ENCODE measurements at places on chromosomes 12 and 14.

DNA sequence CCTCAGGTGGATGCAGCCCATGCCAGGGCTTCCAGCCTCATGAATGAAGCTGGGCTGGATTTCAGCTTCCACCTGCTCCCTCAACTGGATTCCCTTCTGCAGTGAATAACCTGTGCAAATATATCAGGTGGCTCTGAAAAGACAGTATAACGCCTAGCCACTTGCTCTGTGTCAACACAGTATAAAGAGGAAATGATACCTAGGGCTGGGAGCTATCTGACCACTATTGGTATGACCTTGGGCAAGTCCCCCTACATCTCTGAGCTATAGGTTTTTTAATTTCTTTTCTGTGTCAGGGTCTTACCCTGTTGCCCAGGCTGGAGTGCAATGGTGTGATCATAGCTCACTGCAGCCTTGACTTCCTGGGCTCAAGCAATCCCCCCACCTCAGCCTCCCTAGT is 19.8 kb downstream of the ISM2 start:
- no peak for ATAC-seq

- ATAC-seq = no peak
Measured at GRCh38 chr12:96352161-96352835, 47.9 kb downstream of the CDK17 start.

DNA sequence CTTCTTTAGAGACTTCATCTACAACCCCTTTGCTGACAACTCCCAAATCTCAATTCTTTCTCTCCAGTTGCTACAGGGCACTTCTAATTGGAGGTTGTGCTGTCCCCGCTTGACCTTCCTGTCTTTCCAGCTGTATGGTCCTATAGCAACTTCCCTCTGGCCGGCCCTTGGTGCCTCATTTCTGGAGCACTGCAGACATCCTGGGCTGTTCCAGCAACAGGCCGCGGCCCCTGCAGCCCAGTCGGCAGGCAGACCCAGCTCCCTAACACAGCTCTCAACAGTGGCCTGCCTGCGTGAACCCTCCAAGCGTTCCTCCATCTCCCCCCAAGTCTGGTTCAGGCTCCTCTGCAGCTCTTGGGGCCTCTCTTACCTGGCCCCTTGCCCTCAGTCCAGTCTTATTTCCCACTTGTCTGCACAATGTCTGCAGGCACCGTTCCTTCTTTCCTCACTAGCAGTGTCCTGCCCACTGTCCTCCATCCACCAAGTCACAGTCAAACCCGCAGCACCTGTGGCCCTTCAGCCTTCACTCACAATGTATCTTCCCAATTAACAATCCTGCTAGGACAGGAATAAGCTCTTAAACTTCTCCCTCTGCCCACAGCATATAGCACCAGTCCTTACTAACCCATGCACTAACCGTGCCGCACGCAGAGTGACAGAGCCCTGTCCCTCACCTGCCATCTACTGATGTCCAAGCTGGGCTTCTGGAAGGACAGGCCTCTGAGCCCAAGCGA is 1.6 kb upstream of the EML1 start:
- ATAC-seq = no peak

- ATAC-seq = no peak
Measured at GRCh38 chr14:73567951-73568885, 795 bp upstream of the ACOT2 start.

DNA sequence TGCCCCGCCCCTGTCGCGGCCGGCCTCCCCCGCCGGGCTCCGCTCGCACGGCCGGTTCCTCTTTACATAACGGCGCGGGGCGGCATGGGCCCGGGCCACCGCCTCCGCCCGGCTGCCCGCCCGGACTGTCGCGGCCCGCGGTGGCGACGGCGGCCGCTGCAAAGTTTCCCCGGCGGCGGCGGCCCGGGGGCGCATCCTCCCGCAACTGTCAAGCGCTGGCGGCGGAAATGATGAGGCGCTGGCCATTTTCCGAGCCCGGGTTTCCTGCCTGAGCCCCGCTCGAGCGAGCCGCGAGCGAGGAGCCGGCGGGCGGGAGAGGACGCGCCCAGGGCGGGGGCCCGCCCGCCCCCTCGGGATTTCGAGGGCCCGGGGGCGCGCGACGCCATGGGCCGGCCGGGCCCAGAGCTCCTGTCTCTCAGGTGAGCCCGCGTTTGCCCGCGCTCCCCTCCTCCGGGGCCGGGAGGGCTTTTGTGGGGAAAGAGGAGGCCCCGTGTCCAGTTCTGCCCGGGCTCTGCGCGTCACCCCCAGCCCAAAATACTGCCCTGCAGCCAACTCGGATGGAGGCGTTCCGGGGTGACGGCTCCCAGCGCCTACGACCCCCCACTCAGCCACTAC is at the start of gene SH2B3:
TSS of gene SH2B3 (plus strand) at position 65 of the 615 bp plus-strand sequence. CDS start 12,223 bp downstream, outside the sequence.
- no peak for ATAC-seq

- ATAC-seq = peak; percentile 49
Measured at GRCh38 chr12:12171991-12172511, 94.8 kb downstream of the LRP6 start.

- ATAC-seq = no peak
Measured at GRCh38 chr12:109250523-109250922, 58.6 kb downstream of the FOXN4 start.

DNA sequence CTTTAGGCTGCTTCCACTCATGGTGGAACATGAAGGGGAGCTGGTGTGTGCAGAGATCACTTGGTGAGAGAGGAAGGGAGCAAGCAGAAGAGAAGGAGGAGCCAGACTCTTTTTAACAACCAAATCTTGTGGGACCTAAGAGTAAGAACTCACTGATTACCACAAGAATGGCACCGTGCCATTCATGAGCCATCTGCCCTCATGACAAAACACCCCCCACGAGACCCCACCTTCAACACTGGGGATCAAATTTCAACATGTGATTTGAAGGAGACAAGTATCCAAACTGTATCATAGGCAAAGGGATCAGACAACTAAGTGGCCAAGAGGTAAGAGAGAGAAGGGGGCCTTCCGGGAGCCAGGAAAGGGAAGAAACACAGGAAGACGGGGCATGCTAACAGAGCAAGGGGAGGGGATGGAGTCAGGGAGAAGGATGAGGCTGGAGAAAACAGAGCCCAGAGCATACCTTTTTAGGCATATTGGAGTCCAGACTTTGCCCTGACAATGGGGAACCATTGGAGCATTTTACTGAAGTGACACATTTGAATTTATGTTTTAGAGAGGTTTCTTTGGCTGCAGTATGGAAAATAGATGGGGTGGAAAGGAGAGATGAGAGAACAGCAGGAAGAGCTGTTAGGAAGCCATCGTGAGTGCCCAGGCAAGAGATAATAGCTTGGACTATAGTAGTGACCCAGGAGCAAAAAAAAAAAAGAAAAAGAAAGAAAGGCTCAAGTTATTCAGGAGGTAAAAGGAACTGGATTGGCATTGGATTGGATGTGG is 204.4 kb upstream of the NUDT4 start:
- ATAC-seq = no peak

DNA sequence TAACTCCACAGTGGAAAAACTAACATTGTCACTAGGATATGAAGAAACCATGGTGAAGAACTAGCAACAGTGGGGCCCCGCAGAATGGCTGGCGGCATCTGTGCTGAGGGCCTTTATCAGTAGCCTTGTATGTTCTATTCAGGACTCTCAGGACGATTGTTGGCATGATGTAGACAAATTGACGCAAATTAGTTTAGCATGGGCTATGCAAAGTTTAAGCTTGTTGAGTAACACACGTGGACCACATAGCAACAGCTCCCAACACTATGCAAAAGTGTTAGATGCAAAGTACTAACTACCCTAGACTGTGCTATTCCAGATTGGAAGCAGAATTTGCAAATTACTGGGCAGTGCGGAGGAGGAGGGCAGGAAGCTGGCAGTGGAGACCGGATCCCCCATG is 38.2 kb upstream of the TMEM263 start:
- no peak for ATAC-seq

DNA sequence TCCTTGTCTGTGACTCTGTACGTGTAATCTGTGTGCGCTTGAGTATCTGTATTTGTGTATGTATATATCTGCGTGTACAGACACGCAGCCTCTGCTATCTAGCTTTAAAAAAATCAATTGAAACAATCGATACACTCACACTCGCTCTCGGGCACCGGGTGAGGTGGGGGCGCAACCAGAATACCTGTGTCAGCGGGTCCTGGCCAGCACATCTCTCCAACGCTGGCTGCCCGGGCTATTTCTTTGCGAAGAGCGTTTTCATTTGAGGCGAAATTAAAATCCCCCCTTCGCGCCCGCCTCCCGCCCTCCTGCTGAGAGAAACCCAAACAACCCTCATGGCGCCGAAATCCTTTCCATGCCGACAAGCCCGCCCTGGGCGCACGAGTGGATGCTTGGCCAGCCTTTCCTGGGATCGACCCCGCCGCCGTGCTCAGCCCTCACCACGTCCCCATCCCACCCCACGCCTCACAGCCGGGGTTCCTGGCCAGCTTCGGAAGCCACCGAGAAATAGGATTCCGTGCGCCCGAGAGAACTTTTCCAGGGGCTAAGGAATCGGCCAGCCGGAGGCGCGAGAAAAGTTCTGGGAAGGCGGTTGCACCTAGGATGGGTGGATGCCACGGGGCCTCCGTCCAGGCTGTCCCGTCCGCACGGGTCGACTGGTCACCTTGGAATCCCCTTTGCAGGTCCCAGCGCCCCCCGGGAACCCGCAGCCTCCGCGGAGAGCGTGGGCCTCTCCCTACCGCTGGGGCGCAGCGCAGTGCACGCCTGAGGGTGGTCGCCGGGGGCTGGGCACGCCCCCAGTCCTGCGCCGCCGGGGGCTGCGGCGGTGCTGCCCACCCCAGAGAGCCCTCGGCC is 1.0 kb downstream of the ZDHHC22 start:
- no peak for ATAC-seq

DNA sequence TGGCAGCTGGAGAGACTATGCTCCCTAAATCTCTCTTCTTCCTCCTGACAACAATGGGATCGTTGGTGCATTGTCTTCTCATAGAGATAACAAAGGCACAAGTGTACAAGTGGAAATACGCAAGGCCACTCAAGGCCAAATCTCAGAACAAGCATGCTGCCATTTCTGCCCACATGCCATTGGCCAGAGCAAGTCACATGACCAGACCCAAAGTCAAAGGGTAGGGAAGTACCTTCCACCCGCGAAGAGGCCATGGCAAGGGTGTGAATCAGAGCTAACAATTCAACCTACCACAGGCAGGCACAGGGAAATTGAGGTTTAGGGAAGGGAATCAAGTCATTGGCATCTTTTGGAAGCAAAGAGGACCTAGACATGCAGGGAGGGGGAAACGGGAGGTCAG is 38.5 kb upstream of the IGF1 start:
- ATAC-seq = no peak

DNA sequence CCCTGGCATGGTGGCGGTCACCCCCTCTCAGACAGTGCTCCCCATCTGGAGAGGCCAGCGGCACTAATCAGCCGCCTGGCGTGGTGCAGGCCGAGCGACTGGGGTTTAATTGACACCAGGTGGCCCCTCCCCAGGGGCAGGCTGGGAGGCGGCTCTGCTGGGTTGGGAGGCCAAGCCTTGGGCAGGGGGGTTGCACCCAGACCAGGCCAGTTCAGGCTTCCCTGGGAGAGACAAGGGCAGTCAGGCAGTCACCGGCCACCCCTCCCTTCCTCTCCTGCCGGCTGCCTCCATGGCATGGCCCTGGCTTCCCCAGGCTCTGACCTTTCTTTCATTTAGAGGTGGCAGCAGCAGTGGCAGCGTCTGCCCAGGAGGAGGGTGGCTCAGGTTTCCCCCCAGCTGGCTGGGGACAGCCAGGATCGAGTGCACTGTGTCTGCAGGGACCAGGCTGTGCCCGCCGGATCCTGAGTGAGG is 78.1 kb upstream of the NOS1 start:
- no peak for ATAC-seq

- ATAC-seq = no peak
Measured at GRCh38 chr12:94504386-94504785, 44.7 kb upstream of the CEP83 start.

GRCh38 chr12:39369756-39370155 is 73.2 kb downstream of the KIF21A start:
- no peak for ATAC-seq

DNA sequence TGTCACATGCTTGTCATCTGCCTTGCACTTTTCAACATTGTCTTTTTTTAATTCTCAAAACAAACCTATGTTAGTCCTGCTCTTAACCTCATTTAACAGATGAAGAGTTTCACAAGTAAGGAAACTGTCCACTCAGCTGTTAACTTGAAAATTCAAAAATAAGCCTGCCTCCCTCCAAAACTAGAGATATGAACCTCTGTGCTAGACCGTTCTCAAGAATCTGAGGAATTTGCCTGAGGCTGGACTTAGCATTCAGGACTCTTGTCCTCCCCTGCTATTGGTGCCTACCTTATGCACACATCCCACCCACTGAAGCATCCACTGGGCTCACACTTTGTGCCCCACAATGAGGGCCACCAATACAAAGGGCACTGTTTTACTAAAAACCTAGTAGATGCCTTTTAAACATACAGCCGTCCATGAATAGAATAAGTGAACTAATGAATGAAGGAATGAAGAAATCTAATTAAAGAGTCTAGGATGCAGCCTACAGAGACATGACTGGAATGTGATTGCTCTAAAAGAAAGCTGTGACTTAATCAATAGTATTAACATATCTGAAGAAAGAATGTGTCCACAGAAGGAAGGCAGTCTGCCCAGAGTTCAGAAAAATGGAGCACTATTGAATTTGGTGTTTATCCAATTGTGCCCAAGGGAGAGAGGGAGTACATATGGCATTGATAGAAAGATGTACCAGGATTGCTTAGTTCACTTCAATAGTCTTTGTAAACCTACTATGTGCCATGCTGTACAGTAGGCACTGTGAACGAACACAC is 238.5 kb downstream of the SPTSSA start:
- ATAC-seq = no peak

DNA sequence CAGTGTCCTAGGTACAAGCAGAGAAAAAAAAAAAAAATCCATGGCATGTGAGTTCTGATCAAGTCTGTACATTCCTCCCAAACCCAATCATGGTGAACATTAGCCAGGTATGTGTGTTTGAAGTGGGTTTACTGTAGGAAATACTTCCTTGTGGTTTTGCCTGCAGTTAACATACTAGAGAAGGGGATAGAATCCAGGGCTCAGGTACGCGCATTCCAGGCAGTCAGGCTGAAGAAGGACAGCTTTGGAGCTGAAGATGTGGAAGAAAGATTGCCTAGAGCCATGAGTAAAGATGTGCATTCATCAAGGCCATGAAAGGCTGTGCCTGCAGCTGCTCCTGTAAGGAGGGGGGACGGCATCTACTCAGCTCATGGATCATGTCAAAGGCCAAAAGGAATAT is 88.2 kb upstream of the NTF3 start:
- ATAC-seq = no peak
